ENCODE measurements at places on chromosomes 2 and 18. TPM values are rescaled to one million over a fixed set of nuclear protein-coding genes. Genes with fewer than 3 reads are reported as not detected.

DNA sequence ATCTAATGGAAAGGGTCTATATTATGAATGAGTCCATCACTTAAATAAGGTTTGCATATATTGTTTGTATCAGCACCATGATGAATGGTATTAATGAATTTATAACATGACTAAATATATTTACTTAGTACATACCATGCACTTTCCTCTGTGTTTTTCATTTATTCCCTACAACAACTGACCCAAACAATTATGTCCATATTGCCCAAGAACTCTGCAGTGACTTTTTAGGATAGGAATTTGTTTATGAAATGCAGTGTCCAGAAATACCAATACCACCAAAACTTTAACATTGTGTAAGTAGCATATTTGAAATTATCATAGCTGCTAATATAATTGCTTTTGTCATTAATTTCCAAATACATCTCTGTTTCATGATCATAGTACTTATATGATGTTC lies 119.7 kb downstream of the WDR7 start:
- no peak for DNase-seq

DNA sequence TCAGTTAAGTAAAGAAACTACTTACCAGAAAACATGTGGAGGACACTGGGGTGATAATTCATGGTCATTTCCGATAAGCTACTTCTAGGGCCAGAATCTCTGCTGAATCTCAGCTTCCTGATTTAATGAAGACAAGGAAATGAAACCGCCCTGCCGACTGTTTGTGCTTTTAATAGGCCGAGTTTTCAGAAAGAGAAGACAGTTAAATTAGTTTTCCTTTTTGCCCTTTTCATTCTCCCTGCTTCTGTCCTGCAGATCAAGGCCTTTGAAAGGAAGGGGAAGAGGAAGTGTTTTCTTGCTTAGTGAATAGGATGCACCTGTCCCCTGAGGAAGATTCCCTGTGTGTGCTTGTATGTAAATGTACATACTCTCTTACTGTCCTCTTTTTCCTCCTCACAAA lies 126.6 kb downstream of the SH3RF3 start:
- DNase-seq, result no peak

The SLC4A5 gene
- 2.2 TPM for total RNA-seq

- no peak for DNase-seq
Measured at GRCh38 chr18:45430041-45430440, 185.2 kb upstream of the SLC14A2 start.

- DNase-seq, result no peak
Measured at GRCh38 chr2:43011158-43011491, 215.3 kb downstream of the ZFP36L2 start.

The RSAD2 gene
- total RNA-seq, result 4.8 TPM

Measured in left ventricle myocardium superior (tissue), 1 donor.